A549 treated with ZK216348 at 1 μM for 4 hours (cell line): ENCODE measurements at places on chromosomes 5 and 9. TPM values are rescaled to one million over a fixed set of nuclear protein-coding genes. Genes with fewer than 3 reads are reported as not detected.

Gene GDA
- total RNA-seq = 0.90 to 1.5 TPM (median 1.3 TPM) in 5 replicates

Gene PCDHB13
- 0.06 to 0.20 TPM (median 0.08 TPM) in 4 of 5 replicates, not detected in the other for total RNA-seq

Gene GRM6
- not detected in 5 replicates for total RNA-seq

Gene NMUR2
- total RNA-seq = 0.11 to 0.13 TPM (median 0.11 TPM) in 4 of 5 replicates, not detected in the other

Gene UQCRQ
- 410 to 521 TPM (median 479 TPM) in 5 replicates for total RNA-seq

Gene PCDHGC5
- total RNA-seq = not detected in 5 replicates

Gene GAS1
- total RNA-seq = 0.08 to 0.22 TPM (median 0.16 TPM) in 4 of 5 replicates, not detected in the other

Gene PDZD2
- 0.15 to 0.45 TPM (median 0.25 TPM) in 5 replicates for total RNA-seq

Gene ZDHHC21
- total RNA-seq = 0.85 to 3.2 TPM (median 2.4 TPM) in 5 replicates

Gene PCSK5
- 0.74 to 1.3 TPM (median 0.93 TPM) in 5 replicates for total RNA-seq

Gene NTMT1
- 71.6 to 104 TPM (median 93.0 TPM) in 5 replicates for total RNA-seq

Gene SLC34A1
- total RNA-seq = not detected in 5 replicates

Gene IFNK
- not detected in 5 replicates for total RNA-seq

Gene TMEM232
- 0.68 TPM in 1 of 5 replicates, not detected in the others for total RNA-seq

Gene NAIF1
- 5.5 to 7.4 TPM (median 7.0 TPM) in 5 replicates for total RNA-seq

Gene C9orf50
- not detected in 5 replicates for total RNA-seq

Gene PCDHAC2
- 3.3 to 7.4 TPM (median 4.4 TPM) in 5 replicates for total RNA-seq

Gene CD14
- total RNA-seq = 3.0 to 5.1 TPM (median 4.5 TPM) in 5 replicates

Gene C7
- total RNA-seq = not detected in 5 replicates

Gene ST8SIA4
- 0.12 to 0.78 TPM (median 0.47 TPM) in 5 replicates for total RNA-seq

Gene FOXI1
- total RNA-seq = not detected in 5 replicates

Gene GABRP
- not detected in 5 replicates for total RNA-seq

Gene SPATA31C1
- not detected in 5 replicates for total RNA-seq

Gene GPX3
- 12.1 to 20.9 TPM (median 17.2 TPM) in 5 replicates for total RNA-seq

Gene TPPP
- total RNA-seq = 4.5 to 7.6 TPM (median 6.0 TPM) in 5 replicates

Gene PRSS3
- total RNA-seq = 9.4 to 14.7 TPM (median 12.5 TPM) in 5 replicates

Gene DND1
- 0.33 to 1.1 TPM (median 0.86 TPM) in 5 replicates for total RNA-seq

Gene HAVCR2
- 0.20 to 0.70 TPM (median 0.41 TPM) in 5 replicates for total RNA-seq

Gene CTXN3
- total RNA-seq = not detected in 5 replicates

Gene CCDC171
- 0.31 to 0.59 TPM (median 0.36 TPM) in 5 replicates for total RNA-seq

Gene PRRX2
- total RNA-seq = 3.6 to 12.5 TPM (median 11.3 TPM) in 5 replicates

Gene TMEFF1
- 0.37 to 1.2 TPM (median 1.1 TPM) in 5 replicates for total RNA-seq

Gene SPATA31E1
- total RNA-seq = not detected in 5 replicates

Gene SPOCK1
- 8.0 to 26.8 TPM (median 17.2 TPM) in 5 replicates for total RNA-seq

Gene STPG3
- not detected in 5 replicates for total RNA-seq

Gene IL9
- total RNA-seq = not detected in 5 replicates

Gene ACER2
- total RNA-seq = 1.5 to 3.1 TPM (median 2.6 TPM) in 5 replicates

Gene PCDHA4
- 0.95 to 2.0 TPM (median 1.8 TPM) in 5 replicates for total RNA-seq

Gene STK10
- 17.4 to 23.6 TPM (median 21.5 TPM) in 5 replicates for total RNA-seq
